ENCODE measurements at places on chromosomes 16 and 17.

DNA sequence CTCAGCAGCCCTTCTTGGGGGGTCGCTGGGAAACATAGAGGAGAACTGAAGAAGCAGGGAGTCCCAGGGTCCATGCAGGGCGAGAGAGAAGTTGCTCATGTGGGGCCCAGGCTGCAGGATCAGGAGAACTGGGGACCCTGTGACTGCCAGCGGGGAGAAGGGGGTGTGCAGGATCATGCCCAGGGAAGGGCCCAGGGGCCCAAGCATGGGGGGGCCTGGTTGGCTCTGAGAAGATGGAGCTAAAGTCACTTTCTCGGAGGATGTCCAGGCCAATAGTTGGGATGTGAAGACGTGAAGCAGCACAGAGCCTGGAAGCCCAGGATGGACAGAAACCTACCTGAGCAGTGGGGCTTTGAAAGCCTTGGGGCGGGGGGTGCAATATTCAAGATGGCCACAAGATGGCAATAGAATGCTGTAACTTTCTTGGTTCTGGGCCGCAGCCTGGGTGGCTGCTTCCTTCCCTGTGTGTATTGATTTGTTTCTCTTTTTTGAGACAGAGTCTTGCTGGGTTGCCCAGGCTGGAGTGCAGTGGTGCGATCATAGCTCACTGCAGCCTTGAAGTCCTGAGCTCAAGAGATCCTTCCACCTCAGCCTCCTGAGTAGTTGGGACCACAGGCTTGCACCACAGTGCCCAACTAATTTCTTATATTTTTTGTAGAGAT lies 3.4 kb downstream of the STH start:
- DNase-seq = peak; percentile 82

DNA sequence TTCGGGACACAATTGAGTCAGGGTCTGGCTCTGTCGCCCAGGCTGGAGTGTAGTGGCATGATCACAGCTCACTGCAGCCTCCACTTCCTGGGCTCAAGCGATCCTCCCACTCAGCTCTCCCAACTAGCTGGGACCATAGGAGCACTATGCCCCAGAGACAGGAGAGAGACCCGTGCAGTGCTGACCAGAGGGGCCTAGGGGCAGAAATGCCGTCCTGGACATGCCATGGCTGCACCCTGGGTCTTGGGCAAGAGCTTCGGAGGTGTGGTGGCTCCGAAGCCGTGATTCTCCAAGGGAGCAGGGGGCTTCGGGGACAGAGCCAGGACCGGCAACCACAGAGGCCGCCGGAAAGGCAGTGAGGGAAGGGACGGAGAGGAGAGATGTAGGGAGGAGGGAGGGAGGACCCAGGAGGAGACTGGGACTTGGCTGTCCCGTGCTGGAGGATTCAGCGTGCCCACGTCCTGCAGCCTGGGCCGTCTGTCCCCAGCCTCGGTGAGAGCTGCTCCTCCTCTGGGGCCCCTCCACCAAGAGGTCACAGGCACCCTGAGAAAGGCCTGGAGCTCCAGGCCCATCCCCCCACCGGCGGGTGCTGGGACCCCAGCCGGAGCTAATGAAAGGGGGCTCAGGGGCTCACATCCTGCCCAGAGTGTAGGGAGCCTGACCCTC lies 21.9 kb downstream of the TPSD1 start:
- DNase-seq = no peak

- DNase-seq = no peak
Observed at GRCh38 chr17:42655528-42655927, 3.6 kb upstream of the TUBG2 start.

DNA sequence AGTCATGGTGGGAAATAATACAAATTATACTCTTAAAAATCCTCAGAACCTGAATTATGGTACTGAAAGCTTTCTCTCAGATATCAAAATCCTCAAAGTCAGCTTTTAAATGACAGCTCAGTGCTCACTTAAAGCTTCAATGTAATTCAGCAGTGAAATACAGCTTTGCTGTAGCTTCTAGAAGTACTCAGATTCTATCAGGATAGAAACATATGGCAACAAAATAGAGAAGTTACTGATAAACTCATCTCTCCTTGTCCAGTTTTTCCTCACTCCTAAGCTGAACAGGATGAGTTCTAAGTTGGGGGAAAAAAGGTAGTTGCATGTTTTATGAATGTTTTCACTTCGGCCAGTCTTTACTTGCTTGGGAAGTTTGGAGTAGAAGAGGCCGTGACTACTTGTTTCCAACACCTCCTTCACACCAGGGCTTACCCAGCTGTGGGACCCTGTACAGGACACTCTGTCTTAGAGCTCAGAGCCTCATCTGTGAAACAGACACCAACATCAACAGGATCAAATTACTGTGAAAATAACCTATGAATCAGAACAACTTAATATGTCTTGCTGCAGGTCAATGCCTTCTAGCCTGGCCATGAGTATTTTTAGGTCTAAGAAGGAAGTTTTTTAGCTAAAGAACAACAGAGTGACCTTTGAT lies 30.2 kb downstream of the OGFOD1 start:
- no peak for DNase-seq

- no peak for DNase-seq
Observed at GRCh38 chr17:48494335-48494734, 36.5 kb downstream of the HOXB1 start.

GRCh38 chr16:67726106-67727034 lies 7.3 kb upstream of the GFOD2 start:
- no peak for DNase-seq

- peak; percentile 61 for DNase-seq
Observed at GRCh38 chr17:79082311-79083190, 7.9 kb downstream of the ENGASE start.

GRCh38 chr17:43868226-43868994 lies 21.4 kb downstream of the CD300LG start:
- DNase-seq = no peak

GRCh38 chr17:6196355-6196754 lies 126.2 kb downstream of the WSCD1 start:
- DNase-seq = no peak

DNA sequence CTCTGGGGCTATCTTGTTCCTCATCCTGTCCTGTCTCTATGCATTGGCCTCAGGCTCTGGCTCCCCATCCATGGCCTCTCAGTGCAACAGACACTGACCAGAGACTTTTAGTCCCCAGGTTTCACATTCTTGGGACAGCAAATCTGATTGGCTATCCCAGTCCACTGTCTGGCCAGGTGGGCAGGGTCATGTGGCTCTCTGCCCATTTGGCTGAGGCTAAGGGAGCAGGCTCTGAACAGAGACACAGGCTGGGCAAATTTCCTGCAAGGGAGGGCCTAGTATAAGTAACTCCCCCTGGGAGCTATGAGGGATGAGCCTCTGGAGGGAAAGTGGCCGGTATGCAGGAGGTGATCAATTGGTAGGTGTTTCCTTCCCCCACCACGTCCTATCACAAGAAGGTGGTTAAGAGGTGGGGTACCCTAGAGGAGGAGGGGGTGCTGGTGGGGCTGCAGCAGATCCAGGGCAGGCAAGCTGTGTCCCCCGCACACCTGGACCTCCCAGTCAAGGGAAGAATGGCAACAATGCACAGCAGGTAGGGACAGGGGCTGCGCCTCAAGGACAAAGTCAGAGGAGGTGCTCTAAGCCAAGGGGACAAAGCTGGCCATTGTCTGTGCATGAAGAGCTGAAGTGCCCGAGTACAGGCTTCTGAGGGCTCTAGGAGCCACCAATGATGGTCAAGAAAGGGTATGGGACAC lies 13.2 kb downstream of the XYLT2 start:
- DNase-seq = no peak

DNA sequence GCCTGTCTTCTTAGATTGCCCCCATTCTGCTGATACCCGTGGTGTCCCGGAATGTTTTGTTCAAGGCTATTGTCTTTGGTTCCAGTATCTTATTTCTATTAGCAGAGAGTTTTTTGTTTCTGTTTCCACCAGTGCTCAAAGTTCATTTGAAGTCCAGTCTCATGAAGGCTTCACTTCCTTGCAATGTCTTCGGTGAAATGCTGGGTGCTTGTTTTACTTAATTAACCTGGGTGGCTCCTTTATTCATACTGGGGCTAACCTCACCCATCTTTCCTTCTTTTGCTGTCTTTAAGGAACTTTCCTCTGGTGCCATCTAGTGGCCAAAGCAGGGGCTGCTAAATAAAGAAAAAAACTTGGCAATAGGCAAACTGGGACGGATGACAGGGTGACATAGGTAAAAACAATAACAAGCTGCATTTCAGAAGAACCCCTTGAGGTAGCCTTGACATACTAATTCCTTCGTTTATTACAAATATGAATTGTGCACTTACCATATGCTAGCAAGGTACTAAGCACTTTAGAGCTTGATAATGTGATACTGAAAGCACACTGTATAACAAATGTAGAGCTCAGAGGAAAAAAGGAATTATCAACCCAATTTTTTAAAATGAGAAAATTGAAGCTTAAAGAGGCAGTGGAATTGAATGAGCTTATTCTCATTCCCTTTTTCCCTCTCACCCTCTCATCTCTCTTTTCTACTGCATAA lies 2.8 kb upstream of the SMIM36 start:
- DNase-seq = peak; percentile 81

- no peak for DNase-seq
Observed at GRCh38 chr17:80929449-80929848, 62.2 kb upstream of the CHMP6 start.

DNA sequence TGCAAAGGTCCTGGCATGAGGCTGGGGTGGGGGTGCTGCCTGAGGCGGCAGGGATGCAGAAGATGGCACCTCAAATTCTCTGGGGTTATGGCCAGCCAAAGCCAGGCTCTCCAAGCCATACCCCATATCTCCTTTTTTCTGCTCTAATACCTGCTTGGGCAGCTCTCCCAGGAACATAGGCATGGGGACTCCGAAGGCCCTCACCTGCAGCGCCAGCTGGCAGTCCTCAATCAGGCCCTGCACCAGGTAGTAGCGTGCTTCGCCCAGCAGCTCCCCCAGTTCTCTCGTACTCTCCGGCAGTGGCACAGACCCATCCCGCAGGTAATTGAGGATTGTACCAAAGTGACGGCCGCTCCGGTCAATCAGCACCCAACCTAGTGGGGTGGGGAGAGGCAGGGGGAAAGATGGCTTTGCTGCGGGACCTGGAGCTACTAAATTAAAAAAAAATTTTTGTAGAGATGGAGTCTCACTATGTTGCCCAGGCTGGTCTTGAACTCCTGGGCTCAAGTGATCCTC lies 3.0 kb downstream of the KCTD13 start:
- DNase-seq = no peak

DNA sequence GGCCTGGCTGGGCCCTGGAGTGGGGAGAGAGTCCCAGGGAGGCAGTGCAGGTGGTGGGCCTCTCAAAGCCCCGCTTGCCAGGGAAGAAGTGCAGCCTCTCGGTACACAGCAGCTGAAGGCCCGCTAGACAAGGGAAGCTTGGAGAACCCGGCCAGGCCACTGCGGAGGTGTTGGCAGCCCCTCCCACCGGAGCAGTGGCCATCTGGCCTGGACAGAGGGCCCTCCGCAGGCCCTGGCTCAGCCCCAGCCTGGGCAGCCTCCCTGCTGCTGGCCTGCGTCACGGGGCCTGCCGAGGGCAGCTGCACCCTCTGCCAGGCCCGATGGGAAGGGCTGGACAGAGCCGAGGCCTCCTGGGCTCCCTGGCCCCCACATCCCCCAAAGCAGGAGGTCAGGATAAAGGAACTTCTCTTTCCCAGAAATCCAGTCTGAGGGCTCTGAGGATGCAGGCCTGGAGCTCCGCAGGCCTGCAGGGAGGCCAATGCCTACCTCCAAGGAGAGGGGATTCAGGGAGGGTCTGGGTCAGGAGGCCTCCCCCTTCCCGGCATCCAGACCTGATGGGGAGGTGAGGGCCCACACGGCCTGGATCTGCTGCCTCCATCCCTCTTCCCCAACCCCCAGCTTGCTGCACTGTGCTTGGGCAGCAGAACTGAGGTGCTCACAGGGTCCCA lies 4.3 kb downstream of the SPPL2C start:
- no peak for DNase-seq

DNA sequence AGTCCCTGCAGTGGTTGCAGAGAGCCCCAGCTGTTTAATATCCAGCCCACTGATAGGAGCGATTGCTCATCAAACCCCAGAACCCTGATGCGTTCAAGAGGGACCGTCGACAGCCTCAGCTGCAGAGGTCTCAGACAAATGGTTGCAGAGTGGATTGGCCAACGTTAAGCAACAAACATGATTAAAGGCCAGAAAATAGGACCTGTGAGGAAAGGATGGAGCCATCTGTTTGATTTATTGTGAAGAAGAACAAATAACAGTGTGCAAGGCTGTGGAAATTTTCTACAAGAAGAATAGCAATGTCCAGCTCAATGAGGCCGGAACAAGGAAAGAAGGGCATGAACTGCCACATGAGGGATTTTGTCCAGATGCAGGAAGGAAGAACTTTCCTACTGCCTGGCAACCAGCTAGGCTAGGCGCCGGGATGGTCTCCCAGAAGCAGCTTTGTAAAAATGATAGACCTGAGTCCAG lies 138.4 kb upstream of the DNAH9 start:
- no peak for DNase-seq

DNA sequence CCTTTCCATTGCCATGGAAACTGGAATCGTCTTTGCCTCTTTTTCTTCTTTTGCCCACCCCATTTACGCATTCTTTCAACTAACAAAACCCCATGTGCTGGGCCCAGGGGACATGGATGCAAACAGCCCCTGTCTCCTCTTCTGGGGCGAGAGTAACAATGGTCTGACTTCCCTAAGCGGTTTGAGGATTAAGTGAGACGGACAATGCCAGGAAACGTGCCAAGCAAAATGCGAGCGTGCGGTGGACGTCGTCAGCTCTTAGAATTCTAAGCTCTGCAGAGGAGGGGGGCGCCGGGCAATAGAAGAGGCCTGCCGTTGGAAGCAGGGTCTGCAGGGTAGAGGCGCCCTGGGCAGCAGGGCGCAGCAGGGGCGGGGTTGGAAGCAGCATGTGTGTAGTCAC lies 42.4 kb upstream of the JPH3 start:
- DNase-seq = no peak

DNA sequence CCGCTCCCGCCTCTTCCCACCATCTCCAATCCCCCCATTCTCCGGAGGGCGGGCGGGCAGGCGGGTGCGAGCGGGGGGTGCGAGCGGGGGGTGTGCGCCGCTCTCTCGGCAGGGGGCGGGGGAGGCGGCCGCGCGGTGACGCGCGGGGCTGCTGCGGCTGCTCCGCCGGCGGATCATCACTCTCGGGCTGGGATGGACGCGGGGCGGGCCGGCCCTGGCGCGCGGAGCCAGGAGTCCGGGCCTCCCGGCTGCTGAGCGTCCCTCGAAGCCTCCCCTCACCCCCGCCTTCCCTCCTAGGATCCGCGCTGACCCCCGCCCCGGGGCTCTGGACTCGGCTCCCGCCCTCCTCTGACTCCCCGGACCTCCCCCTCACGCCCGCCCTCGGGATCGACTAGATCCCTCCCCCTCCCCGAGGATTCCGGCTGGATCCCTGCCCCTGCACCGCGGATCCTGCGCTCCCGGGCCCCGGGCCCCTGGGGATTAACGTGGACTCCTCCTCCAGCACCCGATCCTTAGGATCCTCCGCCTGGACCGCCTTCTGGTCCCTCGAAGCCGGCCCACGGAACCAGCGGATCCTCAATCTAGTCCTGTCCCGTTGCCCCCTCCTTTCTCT lies 946 bp upstream of the TMEM256 start:
- DNase-seq = no peak

GRCh38 chr16:57743458-57743857 lies 7.9 kb downstream of the KATNB1 start:
- DNase-seq = no peak

- DNase-seq = no peak
Observed at GRCh38 chr16:11570806-11571205, 15.9 kb downstream of the LITAF start.

GRCh38 chr17:13996276-13996675 lies 73.0 kb upstream of the COX10 start:
- no peak for DNase-seq

GRCh38 chr16:72530434-72530833 lies 358.5 kb upstream of the PMFBP1 start:
- no peak for DNase-seq

- DNase-seq = no peak
Observed at GRCh38 chr16:64704386-64704785, 417.5 kb downstream of the CDH11 start.

Measured in activated CD4-positive, alpha-beta T cell treated with anti-CD3 and anti-CD28 coated beads, Interleukin-2, amount 50 U/mL, for 48 hours (primary cell).